ENCODE measurements at places on chromosomes 4 and X.

DNA sequence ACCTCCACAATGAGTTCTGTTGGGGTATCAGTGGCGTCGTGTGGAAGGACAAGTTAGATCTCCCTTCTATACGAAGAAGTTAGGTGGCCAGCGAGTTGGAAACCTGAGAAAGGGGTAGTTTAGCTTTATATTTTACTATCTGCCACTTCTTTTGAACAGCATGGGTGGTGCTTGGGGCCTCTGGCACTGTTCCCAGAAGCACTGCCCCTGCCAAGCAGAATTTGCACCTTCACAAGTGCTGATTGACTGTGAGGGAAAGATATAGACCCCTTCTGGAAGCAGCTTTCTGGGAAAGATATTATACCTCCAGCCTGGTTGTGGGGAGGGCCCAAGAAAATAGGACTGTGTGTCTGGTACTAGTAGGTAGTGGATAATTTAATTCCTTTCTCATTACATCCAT, 246.9 kb downstream of the FBXO8 start:
- DNase-seq, result no peak

GRCh38 chrX:154354013-154354412, 20.4 kb downstream of the FLNA start:
- DNase-seq, result no peak

DNA sequence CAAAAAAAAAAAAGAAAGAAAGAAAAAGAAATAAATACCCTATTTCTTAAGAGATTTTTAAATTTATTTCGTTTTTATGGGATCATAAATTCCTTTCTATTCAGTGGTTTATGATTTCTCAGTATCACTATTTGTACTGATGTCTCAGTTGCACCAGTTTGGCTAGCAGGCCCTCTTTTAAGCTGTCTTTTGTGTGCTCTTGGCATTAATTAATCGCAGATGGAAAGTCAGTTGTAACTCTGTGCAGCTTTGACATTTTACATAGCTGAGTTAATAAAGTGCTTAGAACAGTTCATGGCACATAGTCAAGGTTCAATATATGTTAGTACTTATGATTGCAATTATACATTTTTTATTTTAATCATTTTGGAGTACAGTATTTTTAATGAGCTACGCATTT, 123.7 kb upstream of the NUDT6 start:
- DNase-seq, result no peak

DNA sequence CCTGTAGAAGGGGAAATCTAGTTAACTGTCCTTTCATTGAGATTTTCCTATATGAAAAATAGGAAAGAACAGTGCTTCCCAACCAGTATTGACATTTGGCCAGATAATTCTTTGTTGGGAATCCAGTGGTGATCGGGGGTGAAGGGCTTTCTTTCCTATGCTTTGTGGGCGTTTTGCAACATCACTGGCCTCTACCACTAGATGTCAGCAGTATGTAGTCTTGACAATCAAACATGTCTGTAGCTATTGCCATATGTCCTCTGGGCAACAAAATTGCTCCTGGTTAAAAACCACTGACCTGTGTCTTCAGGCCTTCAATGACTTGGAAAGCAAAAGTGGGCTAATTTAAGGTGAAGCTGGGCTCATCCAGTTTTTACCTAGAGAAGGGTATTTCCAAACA, 658.5 kb downstream of the DACH2 start:
- DNase-seq, result no peak

GRCh38 chrX:15719324-15719968, 18.6 kb upstream of the CA5B start:
- no peak for DNase-seq

GRCh38 chrX:72461766-72462165, 110.9 kb downstream of the HDAC8 start:
- no peak for DNase-seq

DNA sequence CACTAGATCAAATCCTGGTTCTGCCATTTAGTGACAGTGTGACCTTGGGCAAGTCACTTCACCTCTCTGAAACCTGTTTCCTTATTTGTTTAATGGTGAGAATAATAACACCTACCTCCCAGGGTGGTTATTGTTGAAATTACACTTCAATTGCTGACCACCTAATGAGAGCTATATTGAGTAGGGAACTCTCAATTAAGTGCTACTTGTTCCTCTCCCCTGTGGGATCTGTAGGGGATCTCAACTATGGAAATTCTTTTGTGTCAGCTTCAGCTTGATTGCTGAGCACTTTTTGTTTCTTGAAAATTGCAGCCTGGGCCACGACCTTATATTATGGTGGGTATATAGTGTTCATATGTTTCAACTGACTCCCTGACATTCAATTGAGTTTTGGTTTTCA, 102.1 kb downstream of the SHROOM4 start:
- DNase-seq, result no peak

DNA sequence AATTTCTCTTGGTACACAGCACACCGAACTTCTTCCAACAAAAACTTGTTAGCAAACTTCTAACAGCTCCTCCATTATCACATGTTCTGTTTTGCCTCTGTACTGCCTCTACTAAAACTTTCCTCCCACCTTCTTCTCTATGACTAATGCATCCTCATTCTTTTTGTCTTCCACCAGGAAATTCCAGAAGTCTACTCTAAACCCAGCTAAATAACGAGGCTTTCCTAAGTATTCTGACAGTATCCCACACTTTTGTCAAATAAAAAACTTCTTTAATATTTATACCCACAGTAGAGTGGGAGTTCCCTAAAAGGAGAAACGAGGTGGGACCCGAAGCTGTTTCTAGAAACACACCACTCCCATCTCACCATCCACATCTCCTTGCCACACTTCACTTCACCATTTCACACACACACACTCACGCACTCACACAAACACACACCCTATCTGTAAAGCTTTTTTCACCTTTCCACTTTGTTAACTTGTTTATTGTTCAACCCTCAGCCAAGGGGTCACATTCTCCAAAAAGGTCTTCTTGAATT, 280.3 kb downstream of the ARAP2 start:
- DNase-seq, result no peak

DNA sequence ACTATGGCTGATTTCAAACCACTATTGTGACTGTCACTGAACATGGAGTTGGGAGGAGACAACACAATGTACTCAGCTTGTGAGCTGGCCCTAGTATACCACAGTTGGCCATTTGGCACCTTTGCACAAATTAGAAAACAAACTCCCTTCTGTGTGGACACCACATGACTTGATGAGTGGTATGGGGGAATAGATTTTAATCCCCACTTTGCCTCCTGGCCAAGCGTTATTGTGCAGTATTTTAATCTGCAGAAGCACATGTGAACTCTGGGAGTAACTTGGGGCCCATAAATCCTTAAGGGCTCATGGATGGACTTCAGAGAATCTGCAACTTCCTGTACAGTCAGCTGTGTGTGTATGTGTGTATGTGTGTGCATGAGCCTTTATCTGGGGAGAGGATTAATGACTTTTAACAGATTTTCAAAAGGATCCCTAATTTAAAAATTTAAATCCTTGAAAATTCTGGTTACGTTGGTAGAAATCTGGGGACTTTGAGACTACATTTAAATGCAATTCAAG, 105.0 kb upstream of the PAQR3 start:
- no peak for DNase-seq

DNA sequence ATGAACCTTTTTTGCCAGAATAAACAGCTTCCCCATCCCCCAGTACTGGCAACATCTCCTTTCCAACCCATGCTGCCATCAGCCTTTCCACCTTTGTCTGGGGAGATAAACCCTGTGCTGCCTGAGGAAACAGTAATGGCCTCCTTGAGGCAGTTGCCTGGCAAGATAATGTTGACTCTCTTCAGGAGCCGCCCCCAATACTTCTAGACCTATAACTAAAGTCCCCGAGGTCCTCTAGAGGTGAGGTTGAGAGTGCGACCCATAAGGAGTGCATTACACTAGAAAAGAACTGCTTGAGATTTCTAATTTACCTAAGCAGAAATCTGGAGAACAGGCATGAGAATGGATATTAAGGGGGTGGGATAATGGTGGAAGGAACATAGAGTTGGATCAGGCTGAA, 963.2 kb upstream of the PCDH7 start:
- no peak for DNase-seq

GRCh38 chrX:108224218-108224617, 132.6 kb downstream of the ATG4A start:
- no peak for DNase-seq

GRCh38 chrX:3940000-3940610, 226.7 kb upstream of the PRKX start:
- DNase-seq, result no peak

DNA sequence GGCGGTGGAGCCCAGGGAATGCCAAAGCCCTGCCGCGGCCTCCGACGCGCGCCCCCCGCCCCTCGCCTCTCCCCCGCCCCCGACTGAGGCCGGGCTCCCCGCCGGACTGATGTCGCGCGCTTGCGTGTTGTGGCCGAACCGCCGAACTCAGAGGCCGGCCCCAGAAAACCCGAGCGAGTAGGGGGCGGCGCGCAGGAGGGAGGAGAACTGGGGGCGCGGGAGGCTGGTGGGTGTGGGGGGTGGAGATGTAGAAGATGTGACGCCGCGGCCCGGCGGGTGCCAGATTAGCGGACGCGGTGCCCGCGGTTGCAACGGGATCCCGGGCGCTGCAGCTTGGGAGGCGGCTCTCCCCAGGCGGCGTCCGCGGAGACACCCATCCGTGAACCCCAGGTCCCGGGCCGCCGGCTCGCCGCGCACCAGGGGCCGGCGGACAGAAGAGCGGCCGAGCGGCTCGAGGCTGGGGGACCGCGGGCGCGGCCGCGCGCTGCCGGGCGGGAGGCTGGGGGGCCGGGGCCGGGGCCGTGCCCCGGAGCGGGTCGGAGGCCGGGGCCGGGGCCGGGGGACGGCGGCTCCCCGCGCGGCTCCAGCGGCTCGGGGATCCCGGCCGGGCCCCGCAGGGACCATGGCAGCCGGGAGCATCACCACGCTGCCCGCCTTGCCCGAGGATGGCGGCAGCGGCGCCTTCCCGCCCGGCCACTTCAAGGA, at the start of gene FGF2:
Gene FGF2 (plus strand): TSS at position 279 of the 705 bp plus-strand sequence. CDS start 344 bp downstream, at position 623.
- DNase-seq, result no peak

DNA sequence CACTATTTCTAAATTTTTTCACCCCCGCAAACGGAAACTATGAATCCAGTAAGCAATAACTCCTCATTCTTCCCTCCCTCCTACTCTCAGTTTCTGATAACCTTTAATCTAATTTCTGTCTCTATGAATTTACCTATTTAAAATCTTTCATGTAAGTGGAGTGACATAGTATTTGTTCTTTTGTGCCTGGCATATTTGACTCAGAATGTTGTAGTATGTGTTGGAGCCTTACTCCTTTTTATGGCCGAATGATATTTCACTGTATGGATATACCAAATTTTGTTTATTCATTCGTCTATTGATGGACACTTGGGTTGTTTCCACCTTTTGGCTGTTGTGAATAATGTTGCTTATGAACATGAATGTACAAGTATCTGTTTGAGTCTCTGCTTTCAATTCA, 61.1 kb upstream of the C1GALT1C1 start:
- no peak for DNase-seq

- DNase-seq, result no peak
These were observed 148.9 kb upstream of the GALNT7 start for GRCh38 chr4:173019664-173020063.

- DNase-seq, result no peak
These were observed 28.3 kb upstream of the AP1S2 start for GRCh38 chrX:15882704-15883539.

- DNase-seq, result no peak
These were observed 23.0 kb upstream of the LIMCH1 start for GRCh38 chr4:41514766-41515481.

DNA sequence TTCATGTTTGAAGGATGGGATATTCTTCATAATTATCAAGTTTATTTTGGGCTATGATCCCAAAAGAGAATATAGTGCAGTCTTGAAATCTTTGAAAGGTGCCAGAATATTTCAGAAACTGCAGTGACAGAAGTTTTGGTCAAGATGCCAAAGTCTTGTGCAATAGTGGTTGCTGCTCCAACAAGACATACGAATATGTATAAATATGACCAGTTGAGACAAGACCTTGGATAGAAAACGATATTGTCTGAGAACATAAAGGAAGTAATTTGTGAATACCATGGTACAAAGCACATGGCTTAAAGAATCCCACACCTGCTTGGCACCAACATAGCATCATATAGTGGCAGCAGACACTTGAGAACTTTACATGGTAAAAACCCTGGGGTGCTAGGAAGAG, 48.6 kb upstream of the AMELX start:
- DNase-seq, result no peak

DNA sequence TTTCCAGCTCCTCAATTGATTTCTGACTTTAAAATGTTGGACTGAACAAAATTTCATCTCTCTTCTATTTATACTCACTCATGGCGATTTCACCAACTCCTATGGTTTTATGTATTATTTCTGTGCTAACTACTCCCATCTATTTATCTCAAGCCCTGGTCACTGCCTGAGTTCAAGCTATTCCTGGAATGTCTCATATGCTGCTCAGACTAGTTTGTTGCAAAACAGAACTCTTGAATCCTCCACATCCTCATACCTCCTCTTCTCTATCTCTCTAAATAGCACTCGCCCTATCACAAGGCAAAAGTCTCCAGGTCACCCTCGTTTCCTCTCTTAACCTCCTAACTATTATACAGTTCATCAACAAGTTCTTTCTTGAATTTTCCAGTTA, 19.0 kb upstream of the DDX60 start:
- no peak for DNase-seq

DNA sequence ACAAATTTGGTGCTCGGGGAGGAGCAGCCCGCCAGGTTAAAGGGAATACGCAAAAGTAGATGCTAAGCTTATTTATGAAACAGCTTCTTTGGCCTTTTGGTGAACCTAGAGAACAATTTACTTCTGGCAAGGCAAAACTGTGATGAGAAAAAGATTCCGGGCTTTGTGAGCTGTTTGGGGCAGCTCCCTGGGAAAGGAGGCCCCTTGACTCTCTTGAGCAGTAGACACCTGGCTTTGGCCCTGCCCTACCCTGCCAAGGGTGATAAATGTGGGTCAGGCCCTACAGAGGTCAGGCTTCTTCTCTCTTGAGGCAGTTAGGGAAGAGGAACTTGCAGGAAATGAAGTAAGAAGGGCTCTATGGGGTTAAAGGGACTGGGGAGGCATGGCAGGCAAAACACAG, 509.6 kb downstream of the MID1IP1 start:
- no peak for DNase-seq

- no peak for DNase-seq
These were observed 972.3 kb downstream of the PCDH7 start for GRCh38 chr4:31692399-31692940.

GRCh38 chr4:17490575-17491059, 21.3 kb downstream of the QDPR start:
- DNase-seq, result no peak

DNA sequence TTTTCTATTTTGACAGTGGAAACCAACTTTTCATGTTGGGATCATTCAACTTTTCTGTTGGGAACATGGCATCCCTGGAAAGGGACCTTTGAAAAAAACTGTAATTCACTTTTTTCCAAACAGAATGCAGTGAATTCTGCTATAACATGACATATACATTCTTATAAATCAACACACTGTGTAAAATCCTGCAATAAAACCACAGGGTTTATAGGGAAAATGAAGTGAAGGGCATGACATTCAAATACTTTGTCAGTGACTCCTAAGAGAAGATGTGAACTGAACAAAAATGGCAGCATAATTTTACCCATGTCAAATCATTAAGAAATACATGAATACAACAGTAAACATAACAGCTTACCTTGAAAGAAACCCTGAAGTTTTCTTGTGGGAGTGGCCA, 264.5 kb upstream of the ANKRD50 start:
- no peak for DNase-seq

Data from epithelial cell of proximal tubule (primary cell).